ENCODE measurements at places on chromosomes 6 and 20. TPM values are rescaled to one million over a fixed set of nuclear protein-coding genes. Genes with fewer than 3 reads are reported as not detected.

DNA sequence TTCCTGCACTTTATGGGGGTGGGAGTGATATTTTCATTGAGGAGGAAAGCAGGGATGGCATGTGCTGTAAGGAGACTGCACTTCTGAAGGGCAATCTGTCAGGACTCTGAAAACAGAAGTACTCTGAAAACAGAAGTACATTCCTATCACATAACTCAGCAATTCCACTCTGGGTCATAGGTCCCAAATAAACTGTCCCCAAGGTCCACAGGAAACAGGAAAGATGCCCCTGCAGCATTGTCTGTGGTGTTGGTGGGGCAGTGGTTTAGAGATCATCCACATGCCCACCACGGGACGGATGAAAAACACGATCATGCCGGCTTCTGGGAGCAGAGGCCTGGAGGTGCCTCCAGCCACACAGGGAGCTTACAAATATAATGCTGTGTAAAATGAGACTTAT lies 150.3 kb downstream of the OTOR start:
- no peak for DNase-seq

DNA sequence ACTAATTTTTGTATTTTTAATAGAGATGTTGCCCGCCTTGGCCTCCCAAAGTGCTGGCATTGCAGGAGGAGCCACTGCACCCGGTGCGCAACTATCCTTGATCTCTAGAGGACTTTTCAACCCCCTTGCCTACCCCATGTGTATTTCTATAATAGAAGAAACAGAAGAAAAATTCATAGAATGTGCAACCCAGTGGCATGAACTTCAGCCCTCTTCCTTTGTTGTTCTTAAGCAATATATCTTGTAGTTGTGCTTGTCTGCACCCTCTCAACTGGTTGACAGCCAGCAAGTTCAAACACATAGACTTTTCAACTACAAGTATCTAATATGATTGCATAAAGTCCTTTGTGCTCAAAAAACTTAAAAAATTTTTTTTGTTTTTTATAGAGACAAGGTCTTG lies 72.3 kb upstream of the NCOA3 start:
- no peak for DNase-seq

GRCh38 chr6:57262901-57263694 lies 41.0 kb upstream of the RAB23 start:
- no peak for DNase-seq

- DNase-seq = no peak
These were observed 4.6 kb downstream of the PTPRK start for GRCh38 chr6:128515550-128516513.

DNA sequence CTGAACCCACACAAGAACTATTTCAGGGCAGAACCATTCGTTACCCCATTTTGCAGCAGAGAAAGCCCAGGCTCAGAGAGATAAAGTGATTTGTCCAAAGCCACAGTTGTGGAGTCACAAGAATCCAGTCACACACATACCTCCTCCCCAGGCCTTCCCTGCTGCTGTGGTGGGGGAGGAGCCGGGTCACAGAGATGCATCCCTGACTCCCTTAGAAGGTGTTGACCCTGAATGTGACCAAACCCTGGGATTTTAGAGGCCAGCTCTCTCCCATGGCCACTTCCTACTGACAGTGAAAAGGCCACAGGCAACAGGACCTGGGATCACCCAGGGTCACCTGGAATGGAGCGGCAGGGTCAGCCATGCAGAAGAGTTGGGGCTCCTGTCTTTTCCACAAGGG lies 48.6 kb downstream of the CHMP4B start:
- no peak for DNase-seq

- DNase-seq = no peak
These were observed 46.7 kb upstream of the CLIC5 start for GRCh38 chr6:46062312-46062711.

- no peak for DNase-seq
These were observed 11.3 kb upstream of the RBM24 start for GRCh38 chr6:17269840-17270239.

- no peak for DNase-seq
These were observed 557 bp upstream of the DYNLRB1 start for GRCh38 chr20:34515484-34516246.

GRCh38 chr20:48284837-48285236 lies 499.6 kb upstream of the SULF2 start:
- DNase-seq = no peak

DNA sequence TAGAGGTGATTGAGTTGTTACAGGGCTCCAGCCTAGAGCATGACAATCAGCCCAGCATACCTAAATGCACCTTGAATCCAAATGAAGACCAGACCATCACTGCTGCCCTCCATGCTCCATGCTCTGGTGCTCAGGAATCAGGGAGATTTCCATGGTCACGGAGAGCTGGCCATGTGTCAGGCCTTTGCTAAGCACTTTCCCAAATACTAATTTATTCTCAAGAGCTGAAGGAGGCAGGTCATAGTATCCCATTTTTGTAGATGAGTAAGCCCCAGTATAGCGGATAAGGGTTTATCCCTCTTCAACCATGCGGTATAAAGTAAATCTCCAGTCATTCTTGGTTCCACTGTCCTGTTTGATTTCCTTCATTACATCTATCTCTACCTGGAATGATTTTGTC lies 240.8 kb downstream of the TFAP2A start:
- DNase-seq = no peak

GRCh38 chr6:54719131-54719530 lies 127.4 kb upstream of the FAM83B start:
- no peak for DNase-seq

DNA sequence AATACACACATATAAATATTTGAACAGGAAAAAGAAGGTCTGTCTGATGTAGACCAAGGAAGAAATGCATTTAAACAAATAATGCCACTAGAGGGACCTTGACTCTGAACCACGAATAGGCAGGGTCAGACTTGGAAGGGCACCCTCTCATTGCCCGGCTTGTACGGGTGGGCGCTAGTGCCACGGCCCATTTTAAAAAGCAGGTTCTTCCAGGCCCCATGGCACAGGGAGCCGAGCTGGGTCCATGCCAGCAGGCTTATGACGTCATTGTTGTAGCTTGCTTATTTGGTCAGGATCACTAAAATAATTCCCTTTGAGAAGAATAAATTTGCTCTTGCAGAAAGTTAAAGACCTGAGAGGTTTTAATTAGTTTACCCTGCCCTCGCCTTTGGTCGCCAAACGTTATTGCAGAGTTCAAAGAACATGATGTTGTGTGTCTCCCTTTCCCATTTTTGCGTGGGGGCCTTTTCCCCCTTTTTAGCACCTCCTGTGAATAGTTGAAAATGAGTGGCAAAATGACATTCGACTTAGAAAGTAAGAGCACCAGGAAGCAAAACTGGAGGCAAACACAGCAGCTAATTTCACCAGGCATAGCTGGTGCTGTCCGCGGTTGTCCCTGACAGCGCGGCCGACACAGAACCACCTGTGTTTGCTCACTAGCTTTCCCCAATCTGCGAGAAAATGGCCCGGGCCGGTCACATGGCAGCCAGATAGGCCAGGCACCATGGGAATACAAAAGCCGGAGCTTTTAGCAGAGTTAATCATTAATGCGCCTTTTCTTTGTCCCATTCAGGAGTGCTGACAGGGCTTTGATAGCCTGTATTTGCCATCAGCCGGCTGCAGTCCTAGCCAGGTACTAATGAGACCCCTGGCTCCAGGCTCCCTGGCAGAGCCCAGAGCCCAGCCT lies 93.8 kb downstream of the FOXA2 start:
- DNase-seq = peak; percentile 50

GRCh38 chr6:32554116-32554965 lies 24.3 kb upstream of the HLA-DRB5 start:
- no peak for DNase-seq

DNA sequence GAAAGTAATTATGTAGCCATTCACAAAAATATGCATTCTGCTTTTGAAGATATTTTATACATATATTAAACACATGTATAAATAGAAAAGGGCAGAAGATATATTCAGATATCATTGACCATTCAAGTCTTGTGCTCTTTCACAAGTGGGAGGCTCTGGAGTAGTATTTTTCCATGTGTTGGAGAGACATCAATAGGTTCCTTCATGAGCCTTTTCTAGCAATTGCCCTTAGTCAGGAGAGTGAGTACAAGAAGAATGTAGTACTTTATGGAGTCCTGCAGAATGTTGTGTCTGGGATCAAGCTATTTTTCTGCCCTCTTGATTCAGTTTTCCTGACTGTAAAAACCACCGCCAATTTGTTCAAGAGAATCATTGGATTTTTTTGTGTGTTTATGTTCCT lies 117.9 kb downstream of the LRRC1 start:
- no peak for DNase-seq

DNA sequence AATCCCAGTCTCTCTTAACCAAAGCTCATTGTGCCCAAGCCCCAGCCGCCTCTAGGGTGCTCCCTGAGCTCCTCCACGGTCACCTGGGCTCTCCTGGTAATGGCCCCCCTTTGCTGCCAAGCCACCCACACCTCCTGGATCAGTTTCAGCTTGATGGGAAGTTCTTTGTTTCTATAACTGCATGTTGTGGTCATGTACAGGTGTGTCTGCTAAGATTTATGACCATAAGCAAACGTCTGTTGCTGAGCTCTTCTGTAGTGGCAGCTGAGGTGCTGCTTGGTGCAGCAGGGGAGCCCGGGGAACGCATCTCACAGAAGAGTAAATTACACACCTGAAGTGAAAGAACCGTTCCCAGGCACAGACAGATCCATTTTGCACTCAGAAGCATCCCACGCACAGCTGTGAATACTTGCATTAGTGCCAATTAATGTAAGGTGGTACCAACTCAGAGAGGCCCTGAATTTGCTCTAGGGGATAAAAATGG lies 194.6 kb upstream of the ARID1B start:
- no peak for DNase-seq

DNA sequence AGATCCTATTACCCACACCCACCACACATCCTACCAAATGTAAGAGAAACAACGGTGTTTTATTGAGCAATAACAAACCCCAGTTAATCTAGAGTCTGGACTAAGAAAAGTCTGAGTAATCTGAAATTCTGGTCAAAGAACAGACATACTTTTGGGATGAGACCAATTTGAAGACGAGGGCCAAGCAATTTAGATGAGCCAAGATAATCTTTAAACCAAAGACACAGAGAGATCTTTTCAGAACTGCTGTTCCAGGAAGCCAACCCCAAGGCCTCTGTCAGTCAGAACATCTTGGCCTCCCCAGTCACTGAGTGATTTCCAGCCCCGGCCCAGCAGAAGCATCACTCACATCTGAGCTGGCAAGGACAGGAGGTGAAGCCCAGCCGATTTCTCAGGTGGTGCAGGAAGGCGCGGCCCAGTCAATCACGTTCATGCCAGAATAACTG lies 118.5 kb upstream of the SYNDIG1 start:
- DNase-seq = no peak

The ADAM33 gene
- 15.0 TPM for polyA plus RNA-seq

The B3GAT2 gene
- polyA plus RNA-seq = 1.6 TPM

The ULBP1 gene
- 1.7 TPM for polyA plus RNA-seq

The DPPA5 gene
- 0.22 TPM for polyA plus RNA-seq
